ENCODE measurements at places on chromosomes 16 and 17. TPM values are rescaled to one million over a fixed set of nuclear protein-coding genes. Genes with fewer than 3 reads are reported as not detected.

Gene RNF112
- total RNA-seq, result 1.7 TPM

DNA sequence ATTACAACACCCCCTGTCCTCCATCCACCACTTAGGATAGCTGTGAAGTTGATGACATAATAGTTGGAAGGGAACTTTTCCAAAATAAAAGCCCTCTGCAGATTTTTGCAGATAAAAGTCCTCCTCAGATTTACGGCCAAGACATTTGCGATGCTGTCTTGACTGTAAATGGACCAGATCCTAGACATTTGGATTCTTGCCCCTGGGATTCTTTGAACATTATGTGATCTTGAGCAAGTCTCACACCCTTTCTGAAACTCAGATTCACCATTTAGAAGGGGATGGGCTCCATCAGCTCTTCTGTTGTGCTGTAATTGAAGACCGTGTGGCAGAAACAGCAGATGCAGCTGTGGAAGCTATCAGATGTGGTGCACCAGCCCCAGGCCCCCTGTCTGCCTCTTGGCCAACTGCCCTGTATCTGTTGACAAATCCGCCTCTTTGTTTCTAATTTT, 153.9 kb upstream of the CACNG3 start:
- H3K27me3 ChIP-seq, result no peaks in the 10 kb centered on the region
- no peak overlapping the region for H3K4me3 ChIP-seq
- no peaks in the 10 kb centered on the region for H3K36me3 ChIP-seq
- H3K27ac ChIP-seq, result no peak overlapping the region
- DNase-seq, result no peak

Gene EVPLL
- not detected for total RNA-seq

Gene MRPL12
- total RNA-seq, result 109 TPM

DNA sequence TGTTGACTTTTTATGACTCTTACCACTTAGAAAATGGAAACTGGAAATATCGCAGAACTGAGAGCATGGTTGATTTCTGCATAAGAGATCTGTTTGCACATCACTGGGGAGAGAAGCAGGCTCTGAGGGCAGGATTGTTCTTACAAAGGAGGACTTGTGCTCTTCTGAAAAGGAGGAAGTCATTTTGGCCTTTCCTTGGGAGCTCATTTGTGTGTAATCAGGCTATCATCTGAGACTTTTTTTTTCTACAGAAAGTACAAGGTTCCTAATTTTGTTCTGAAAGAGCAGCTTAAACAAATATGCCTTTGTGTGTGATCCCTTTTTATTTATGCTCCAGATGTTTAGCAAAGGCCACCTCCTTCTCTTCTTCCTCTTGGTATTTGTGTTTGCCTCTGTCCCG, 145.7 kb upstream of the CACNG5 start:
- H3K27ac ChIP-seq, result no peak overlapping the region
- no peaks in the 10 kb centered on the region for H3K27me3 ChIP-seq
- peaks cover 34% of the 10 kb centered on the region for H3K36me3 ChIP-seq

Gene ACSM2A
- not detected for total RNA-seq

Gene PRR15L
- not detected for total RNA-seq

GRCh38 chr17:74196541-74197317, 6.7 kb upstream of the RPL38 start:
- no peak overlapping the region for H3K4me3 ChIP-seq
- H3K27ac ChIP-seq, result no peak overlapping the region
- H3K27me3 ChIP-seq, result peaks cover 40% of the 10 kb centered on the region
- H3K4me1 ChIP-seq, result peaks cover 10% of the 10 kb centered on the region
- no peaks in the 10 kb centered on the region for H3K36me3 ChIP-seq
- no peak for DNase-seq

Gene ABCA10
- not detected for total RNA-seq
